ENCODE measurements at places on chromosomes 12 and 14.

DNA sequence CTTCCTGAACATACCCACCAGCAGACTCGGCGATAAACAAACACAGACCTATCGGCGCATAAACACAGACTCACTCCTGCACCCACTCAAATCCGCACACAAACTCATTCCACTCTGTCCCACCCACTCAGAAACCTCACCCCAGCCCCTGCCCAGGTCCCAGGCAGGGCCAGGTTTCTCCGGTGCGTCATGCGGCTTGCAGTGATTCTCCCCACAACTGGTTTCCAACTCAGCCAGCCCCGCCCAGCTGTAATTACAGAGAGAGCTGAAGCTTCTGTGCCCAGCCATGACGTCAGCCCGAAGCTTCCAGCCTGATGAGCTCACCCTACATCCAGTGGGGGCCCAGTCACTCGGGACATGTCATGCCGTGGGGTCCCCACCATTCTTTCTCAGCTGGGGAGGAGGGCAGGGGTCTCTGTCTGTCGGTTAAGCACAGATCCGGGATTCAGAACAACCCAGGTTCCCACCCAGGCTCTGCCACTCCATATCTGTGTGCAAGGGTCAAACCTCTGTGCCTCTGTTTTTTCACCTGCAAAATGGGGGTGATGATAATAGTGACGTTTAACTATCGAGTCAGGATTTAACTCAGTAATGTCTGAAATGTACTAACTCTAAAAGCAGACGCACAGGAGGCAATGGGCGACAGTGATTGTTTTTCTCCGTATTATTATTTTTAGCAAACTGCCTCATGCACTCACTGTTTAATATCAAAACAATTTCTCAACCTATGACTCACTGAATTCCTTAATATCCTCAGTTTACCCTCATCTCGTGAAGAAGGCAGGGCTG lies 2.3 kb upstream of the HSPB8 start:
- DNase-seq = no peak

DNA sequence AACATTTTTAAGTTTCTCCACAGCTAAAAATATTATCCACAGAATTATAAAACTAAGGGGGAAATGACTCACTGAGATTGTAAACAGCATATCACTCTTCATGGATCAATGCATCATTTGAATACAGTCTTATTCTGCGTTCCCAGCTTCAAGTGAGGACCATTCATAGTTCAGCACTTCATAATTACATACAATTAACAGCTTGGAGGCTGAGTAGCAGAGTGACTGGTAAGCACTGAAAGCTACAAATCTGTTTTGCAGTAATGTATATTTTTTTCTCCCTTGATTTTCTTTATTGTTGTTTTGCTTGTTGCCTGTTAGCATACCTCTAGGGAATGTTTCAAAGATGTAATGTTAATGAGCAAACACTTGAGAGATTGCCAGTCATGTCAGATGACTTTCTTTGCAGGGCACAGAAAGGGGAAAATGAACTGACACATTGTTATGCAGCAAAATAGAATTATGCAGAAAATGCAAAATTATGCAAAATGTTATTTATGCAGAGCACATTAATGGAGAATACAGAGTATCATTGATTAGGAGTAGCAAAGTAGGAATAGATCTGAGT lies 138.6 kb downstream of the RPS29 start:
- DNase-seq = no peak

DNA sequence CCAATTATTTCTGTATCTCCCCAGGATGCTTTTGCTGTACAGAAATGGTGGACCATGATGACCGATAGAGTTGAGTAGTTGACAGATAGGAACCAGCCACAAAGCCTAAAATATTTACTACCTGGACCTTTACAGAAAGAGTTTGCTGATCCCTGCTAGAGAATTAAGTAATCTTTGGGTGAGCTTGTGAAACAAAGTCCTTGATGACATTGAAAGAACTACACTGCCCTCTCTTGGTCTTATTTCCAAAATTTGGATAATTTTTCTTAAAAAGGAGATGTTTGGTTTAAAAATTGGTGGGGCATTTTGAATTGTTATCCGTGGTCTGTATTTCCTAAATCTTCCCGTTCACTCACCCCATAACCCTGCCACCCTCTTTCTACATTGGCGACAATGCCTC lies 13.7 kb upstream of the TCTN1 start:
- DNase-seq = peak; percentile 76

- no peak for DNase-seq
Measured at GRCh38 chr12:43044241-43044640, 454.7 kb upstream of the PRICKLE1 start.

DNA sequence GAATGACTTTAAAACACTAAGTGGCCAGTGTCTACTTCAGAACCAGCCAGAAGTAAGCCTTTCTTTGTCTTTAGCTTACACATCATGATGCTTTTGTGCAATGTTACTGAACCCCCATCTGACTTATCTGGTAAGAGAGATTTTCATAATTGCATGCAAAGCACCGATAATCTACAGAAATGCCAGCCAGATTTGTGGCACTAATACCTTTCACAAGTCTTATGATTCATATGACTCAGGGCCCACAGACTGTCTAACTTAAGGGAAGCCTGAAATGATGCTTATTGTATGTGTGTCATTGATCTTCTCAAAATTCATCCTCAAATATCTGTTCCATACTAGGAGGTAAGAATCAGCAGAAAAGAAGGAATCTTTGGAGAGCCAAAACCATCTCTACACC lies 18.0 kb downstream of the IGF1 start:
- no peak for DNase-seq

DNA sequence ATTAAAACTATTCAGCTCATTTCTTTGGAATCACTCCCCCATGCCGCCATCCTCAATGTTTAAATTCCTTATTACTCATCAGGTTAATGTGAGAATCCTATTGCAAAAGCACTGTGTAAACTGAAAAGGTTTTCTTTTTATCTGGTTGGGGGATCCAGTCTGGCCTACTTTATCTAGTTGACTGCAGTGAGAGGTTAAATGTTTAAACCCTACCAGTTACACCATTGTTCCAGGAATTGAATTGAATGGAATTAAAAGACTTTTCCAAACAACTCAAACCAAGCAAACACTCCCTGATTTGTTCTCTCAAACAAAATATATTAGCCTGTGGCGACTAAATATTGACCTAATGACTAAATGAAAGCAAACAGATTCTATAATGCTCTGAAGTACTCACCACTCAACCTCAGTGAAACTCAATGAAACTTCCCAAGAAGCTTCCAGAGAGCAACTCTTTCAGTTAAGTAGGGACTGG lies 100.5 kb downstream of the VEZT start:
- no peak for DNase-seq

DNA sequence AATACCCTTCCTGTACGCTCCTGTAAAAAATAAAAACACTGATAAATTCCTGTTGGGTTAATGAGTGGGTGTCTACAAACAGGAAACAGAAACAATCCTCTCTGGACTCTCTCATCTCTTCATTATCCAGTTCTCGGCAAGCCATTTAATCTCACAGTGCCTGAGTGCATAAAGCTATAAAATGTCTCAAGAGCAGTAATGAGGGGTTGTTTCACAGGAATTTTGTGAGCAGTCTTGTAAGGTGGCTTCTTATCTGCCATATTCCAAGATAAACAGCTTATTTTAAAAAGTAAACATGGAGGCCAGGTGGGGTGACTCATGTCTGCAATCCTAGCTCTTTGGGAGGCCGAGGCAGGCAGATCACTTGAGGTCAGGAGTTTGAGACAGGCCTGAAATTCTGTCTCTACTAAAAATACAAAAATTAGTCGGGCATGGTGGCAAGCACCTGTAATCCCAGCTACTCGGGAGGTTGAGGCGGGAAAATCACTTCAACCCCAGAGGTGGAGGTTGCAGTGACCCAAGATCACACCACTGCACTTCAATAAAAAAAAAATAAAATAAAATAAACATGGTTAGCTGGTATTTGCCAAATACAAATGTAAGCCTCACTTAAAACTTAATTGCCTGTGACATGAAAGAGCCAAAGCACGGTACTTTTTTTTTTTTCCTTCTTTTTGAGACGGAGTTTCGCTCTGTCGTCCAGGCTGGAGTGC lies 54.0 kb downstream of the CLIP1 start:
- DNase-seq = no peak

- DNase-seq = no peak
Measured at GRCh38 chr14:88234442-88234841, 88.6 kb downstream of the KCNK10 start.

- DNase-seq = no peak
Measured at GRCh38 chr12:52044292-52044983, 6.8 kb upstream of the NR4A1 start.
